Central memory CD8-positive, alpha-beta T cell (primary cell): ENCODE measurements at places on chromosomes 5 and 9.

GRCh38 chr9:131116281-131117120 is 8.9 kb upstream of the NUP214 start:
- H3K27me3 ChIP-seq, result peaks cover 49% of the 10 kb centered on the region
- H3K36me3 ChIP-seq, result no peaks in the 10 kb centered on the region
- no peak overlapping the region for H3K27ac ChIP-seq
- H3K4me1 ChIP-seq, result no peaks in the 10 kb centered on the region
- DNase-seq, result no peak

DNA sequence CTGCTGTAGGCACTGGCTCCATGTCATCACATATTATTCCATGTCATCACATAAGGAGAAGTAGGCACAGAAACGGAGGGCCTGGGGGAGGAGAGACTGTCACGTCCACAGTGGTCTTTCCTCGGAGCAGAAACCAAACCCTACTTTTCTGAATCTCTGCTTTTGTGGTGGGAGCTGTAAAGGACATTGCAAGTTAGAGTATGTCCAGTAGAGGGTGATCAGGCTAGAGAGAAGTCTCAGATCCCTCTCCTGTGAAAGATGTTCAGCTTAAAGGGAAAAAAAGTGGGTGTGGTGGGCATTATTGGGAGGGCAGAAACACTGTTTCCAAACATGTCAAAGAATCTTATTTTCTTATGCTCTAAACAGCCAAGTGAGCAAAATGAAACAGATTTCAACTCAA is 19.4 kb upstream of the FBP2 start:
- H3K4me1 ChIP-seq, result no peaks in the 10 kb centered on the region
- DNase-seq, result no peak
- no peak overlapping the region for H3K27ac ChIP-seq
- peaks cover 2% of the 10 kb centered on the region for H3K36me3 ChIP-seq
- H3K4me3 ChIP-seq, result no peak overlapping the region

DNA sequence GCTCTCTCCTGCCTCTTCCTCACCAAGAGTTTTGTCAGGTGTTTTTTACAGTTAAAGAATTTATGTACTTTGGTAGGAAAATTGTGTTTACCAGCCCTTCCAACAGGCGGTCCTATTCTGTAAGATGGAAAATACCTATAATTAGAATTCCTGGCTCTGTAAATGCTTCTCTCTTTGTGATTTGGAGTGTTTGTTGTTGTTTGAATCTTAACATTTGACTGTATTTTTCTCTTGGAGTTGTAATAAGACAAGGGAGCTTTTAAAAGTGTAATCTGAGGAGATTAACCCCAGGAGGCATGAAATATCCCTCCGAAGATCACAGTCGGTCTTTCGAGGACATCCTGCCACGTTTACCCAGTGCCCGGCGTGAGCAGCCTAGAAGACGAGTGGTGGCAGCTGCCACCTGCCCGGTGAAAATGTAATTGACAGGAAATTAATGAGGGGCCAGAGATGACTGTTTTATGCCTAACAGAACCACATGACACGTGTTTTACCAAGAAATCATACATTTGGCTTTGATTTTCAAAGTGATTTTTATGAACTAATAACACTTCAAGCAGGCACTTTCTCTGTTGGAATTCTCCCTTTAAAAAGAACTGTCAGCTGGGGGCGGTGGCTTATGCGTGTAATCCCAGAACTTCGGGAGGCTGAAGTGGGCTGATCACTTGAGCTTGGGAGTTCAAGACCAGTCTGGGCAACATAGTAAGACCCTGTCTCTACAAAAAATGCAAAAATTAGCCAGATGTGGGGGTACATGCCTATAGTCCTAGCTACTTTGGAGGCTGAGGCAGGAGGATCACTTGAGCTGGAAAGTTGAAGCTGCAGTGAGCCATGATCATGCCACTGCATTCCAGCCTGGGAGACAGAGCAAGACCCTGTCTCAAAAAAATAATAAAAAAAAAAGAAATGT is 20.0 kb downstream of the ANKRD33B start:
- H3K36me3 ChIP-seq, result peaks cover 4% of the 10 kb centered on the region
- peaks cover 26% of the 10 kb centered on the region for H3K27me3 ChIP-seq
- H3K27ac ChIP-seq, result no peak overlapping the region

DNA sequence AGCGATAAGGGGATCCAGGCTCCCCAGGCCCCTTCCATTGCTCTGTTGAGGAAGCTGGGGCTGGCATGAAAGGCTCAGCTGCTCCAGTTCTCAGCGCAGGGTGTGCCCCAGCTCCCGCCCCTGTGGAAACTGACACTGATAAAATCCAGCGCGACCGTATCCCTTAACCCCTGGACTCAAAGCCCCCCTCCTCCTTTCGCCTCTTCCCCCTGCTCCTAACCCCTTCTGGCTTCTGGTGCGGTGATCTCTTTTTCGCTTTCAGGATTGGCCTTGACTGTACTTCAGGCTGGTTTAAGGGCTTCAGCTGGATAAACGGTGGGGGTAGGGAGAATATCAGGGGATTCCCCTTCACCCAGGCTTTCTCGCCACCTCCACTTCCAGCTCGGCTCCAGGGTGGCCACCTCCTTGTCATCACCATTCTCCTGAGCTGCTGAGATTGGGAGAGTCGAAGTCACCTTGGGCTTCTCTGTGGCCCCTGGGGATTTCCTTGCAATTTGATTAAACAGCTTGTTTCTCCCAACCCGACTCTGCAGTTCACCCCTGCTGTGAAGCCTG is 843 bp downstream of the BSPRY start:
- DNase-seq, result no peak
- H3K27me3 ChIP-seq, result peaks cover 42% of the 10 kb centered on the region
- peak overlapping the region; percentile 82 for H3K4me3 ChIP-seq
- H3K4me1 ChIP-seq, result peaks cover 18% of the 10 kb centered on the region
- peaks cover 5% of the 10 kb centered on the region for H3K36me3 ChIP-seq

GRCh38 chr9:110256380-110257096 is at the start of gene TXN:
Gene TXN (minus strand): TSS chr9:110256507. CDS start chr9:110256435, 72 bp downstream.
- DNase-seq, result peak; percentile 60
- no peaks in the 10 kb centered on the region for H3K27me3 ChIP-seq
- peak within 1 kb of the TSS; percentile 96 for H3K4me3 ChIP-seq

DNA sequence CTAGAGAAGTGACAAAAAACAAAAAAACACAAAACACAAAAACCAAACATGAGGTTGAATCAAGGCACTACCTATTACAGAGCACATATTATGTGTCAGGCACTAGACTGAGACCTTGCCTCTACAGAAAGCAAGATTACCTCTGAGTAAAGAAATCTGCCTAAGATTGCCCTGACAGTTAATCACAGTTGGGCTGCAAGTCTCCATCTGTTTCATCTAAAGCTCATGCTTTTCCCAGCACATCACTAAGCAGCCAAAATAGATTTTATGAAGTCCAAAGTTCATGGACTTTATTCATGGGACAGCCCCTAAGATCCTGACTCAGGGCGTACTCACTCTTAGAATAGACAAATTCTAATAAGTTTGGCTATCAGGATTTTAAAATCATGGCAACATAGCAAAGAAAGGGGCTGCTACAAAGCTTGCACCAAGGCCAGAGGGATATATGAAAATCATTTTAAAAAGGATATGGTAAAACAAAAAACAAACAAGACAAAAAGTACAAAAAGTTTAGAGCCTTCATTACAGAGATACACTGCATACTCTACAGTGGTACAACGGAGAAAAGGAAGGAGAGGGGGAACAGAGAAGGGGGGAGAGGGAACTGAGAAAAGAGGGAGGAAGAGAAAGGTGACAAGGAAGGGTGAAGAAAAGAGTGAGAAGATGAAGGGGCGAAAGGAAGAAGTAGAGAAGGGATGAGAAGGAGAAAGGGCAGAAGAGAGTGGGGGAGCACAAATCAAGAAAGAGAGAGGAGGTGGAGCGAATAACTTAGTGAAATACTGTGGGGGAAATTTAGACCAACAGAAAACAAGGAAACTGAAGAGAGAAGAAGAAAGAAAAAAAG is 58.2 kb downstream of the RICTOR start:
- H3K4me3 ChIP-seq, result peak overlapping the region; percentile 0
- peaks cover 21% of the 10 kb centered on the region for H3K36me3 ChIP-seq
- peak overlapping the region; percentile 32 for H3K27ac ChIP-seq

GRCh38 chr5:134459010-134459403 is 47.3 kb upstream of the CDKN2AIPNL start:
- peaks cover 1% of the 10 kb centered on the region for H3K36me3 ChIP-seq
- no peak overlapping the region for H3K27ac ChIP-seq
- H3K4me3 ChIP-seq, result no peak overlapping the region
- H3K4me1 ChIP-seq, result no peaks in the 10 kb centered on the region
- DNase-seq, result no peak
- H3K27me3 ChIP-seq, result no peaks in the 10 kb centered on the region

DNA sequence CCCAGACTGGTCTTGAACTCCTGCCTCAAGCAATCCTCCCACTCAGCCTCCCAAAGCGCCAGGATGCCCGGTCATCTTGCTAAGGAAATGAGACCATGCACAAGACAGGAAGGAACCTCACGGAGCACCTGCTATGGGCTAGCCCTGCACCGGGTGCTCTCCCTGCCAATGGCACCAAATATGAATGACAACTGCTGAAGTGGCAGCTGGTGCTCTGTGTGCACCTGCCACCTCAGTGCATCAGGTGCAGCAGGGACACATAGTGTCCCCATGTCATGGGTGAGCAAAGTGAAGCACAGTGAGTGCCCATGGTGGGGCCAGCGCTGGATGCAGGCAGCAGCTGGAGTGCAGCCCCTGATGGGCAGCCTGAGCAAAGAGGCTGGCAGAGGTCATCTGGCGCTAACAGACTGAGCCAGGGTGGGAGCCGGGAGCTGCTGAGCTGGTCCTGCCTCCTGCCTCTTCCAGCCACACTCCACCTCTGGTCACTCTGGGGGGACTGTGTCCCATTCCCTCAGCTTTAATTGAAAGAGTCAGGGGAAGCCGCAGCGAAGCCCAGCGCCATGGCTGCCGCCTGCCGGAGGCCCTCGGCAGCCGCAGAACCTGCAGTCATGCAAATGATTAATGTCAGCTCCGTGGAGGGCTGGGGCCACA is 46.4 kb downstream of the BARX1 start:
- no peaks in the 10 kb centered on the region for H3K36me3 ChIP-seq
- peaks cover 40% of the 10 kb centered on the region for H3K27me3 ChIP-seq
- no peak overlapping the region for H3K4me3 ChIP-seq
- H3K27ac ChIP-seq, result no peak overlapping the region
- H3K4me1 ChIP-seq, result no peaks in the 10 kb centered on the region

DNA sequence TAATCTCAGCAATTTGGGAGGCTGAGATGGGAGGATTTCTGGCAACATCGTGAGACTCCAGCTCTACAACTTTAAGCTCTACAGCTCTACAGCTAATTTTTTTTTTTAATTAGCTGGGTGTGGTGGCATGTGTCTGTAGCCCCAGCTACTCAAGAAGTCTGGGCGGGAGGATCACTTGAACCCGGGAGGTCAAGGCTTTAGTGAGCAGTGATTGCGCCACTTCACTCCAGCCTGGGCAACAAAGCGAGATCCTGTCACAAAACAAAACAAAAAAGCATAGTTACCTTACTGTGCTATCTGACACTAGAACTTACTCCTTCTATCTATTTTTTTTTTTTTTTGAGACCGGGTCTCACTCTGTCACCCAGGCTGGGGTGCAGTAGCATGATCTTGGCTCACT is 6.3 kb upstream of the WDR38 start:
- H3K27me3 ChIP-seq, result peaks cover 9% of the 10 kb centered on the region
- no peak overlapping the region for H3K4me3 ChIP-seq
- no peak overlapping the region for H3K27ac ChIP-seq
- DNase-seq, result no peak
- peaks cover 8% of the 10 kb centered on the region for H3K4me1 ChIP-seq

DNA sequence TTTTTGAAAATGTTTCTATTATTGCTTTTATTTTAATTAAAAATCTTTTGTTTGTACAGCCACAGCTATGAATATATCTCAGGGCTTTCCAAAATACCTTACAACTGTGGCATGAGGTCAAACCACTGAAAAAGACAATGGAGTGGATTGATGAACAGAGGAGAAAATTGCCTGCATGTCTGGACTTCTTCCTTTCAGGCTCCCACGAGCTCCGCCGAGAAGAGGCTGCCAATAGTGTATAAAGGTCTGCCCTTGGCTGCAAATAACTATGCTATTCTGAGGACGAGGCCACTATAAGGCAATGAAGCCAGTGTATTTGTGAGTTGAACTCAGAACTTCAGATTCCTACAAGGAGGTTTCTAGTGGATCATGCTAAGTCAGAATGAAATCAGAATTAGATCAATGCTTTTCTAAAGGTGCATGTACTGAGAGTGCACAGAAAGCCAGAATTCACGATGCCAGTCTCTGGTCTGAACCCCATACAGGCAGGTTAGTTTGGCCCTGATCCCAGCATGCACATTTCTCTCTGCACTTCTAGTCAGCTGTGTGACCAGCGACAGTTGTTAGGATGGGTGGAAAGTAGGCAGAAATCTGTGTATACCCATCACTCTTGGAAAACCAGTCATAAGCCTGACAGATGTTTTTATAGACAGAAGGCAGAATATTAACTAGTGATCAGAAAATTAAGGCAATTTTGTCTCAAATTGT is 42.7 kb upstream of the PLPP1 start:
- no peaks in the 10 kb centered on the region for H3K4me1 ChIP-seq
- H3K36me3 ChIP-seq, result no peaks in the 10 kb centered on the region
- DNase-seq, result no peak
- H3K27me3 ChIP-seq, result peaks cover 6% of the 10 kb centered on the region
- H3K4me3 ChIP-seq, result no peak overlapping the region
- H3K27ac ChIP-seq, result no peak overlapping the region

GRCh38 chr5:84718377-84718776 is 333.7 kb upstream of the EDIL3 start:
- no peaks in the 10 kb centered on the region for H3K27me3 ChIP-seq
- no peaks in the 10 kb centered on the region for H3K4me1 ChIP-seq
- no peak for DNase-seq
- no peaks in the 10 kb centered on the region for H3K36me3 ChIP-seq

DNA sequence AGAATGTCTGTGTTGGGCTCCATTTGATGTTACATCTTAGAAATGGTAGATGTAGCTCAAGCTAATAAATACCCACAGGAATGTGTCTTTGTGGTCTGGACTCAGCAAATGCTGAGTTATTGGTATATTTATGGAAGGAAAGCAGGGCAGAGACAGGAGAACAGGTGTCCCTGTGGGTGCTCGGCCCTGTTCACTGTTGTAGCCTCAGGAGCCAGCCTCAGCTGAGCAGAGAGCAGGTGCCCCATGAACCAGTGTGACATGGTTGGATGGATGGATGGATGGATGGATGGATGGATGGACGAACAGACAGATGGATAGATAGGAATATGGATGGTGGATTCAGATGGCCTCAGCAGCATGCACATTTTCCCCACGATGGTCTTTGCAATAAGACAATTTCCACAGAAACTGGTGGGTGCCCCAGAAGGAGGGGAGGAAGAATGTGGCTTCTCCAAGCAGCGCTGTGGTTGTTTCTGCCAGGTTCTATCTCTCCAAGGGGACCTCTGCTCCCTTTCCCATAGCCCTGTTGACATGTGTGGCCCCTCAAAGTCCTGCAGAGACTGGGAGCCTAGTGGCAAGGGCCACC is 8.2 kb upstream of the IRF1 start:
- H3K4me1 ChIP-seq, result peaks cover 64% of the 10 kb centered on the region
- DNase-seq, result no peak
- H3K36me3 ChIP-seq, result peaks cover 13% of the 10 kb centered on the region
- H3K4me3 ChIP-seq, result no peak overlapping the region
- no peaks in the 10 kb centered on the region for H3K27me3 ChIP-seq
- peak overlapping the region; percentile 15 for H3K27ac ChIP-seq

GRCh38 chr9:125990793-125991220 is 243.6 kb downstream of the PBX3 start:
- peaks cover 2% of the 10 kb centered on the region for H3K36me3 ChIP-seq
- H3K4me1 ChIP-seq, result no peaks in the 10 kb centered on the region
- no peak overlapping the region for H3K27ac ChIP-seq
- DNase-seq, result no peak
- H3K27me3 ChIP-seq, result peaks cover 10% of the 10 kb centered on the region

GRCh38 chr5:1745123-1745795 is 54.4 kb downstream of the MRPL36 start:
- H3K36me3 ChIP-seq, result no peaks in the 10 kb centered on the region
- no peaks in the 10 kb centered on the region for H3K4me1 ChIP-seq
- H3K27ac ChIP-seq, result no peak overlapping the region
- H3K27me3 ChIP-seq, result peaks cover 66% of the 10 kb centered on the region

- DNase-seq, result no peak
- no peaks in the 10 kb centered on the region for H3K27me3 ChIP-seq
- no peak overlapping the region for H3K27ac ChIP-seq
- H3K4me1 ChIP-seq, result peaks cover 57% of the 10 kb centered on the region
Observed at GRCh38 chr5:59025734-59026133, 442.9 kb downstream of the RAB3C start.
